ENCODE measurements at places on chromosomes 16 and 17.

- DNase-seq, result no peak
Observed at GRCh38 chr16:59545721-59546120, 811.6 kb upstream of the GOT2 start.

DNA sequence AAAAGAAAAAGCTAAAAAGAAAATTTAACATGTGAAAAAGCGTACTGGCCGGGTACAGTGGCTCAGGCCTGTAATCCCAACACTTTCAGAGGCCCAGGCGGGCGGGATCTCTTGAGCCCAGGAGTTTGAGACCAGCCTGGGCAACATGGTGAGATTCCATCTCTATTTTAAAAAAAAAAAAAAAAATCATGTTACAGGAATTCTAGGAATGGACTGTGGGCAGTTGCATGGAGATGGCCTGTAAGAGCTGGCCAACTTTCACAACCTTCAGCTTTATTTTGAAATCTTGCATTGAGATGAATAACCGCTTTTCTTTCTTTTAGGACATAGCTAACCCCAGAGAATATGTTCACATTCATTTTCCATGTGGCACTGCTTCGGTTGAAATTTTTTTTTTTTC lies 8.2 kb upstream of the CIAO3 start:
- no peak for DNase-seq

DNA sequence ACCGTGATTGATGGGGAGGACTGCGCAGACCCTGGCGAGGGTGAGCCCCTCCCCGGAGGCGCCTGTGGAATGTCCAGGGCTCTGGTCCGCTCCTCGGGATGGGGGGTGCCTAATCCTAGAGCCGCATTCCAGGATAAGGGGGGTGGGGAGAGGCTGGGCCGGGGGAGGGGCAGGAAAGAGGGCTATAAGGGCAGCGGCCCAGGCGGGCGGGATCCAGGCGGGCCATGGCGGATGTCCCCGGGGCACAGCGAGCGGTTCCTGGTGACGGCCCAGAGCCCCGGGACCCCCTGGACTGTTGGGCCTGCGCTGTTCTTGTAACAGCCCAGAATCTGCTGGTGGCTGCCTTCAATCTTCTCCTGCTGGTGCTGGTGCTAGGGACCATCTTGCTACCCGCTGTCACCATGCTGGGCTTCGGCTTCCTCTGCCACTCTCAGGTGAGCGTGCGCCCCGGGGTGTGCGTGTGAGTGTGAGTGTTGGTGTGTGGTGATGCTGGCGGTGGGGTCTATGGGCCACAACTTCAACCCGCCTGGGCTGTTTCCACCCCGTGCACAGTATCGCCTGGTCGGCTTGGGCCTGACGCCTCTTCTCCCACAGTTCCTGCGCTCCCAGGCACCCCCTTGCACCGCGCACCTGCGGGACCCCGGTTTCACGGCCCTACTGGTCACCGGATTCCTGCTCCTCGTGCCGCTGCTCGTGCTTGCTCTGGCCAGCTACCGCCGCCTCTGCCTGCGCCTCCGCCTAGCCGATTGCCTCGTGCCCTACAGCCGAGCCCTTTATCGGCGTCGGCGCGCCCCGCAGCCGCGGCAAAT lies at the start of gene TMEM88:
Gene TMEM88 (plus strand): TSS at position 216 of the 809 bp plus-strand sequence. CDS start 9 bp downstream, at position 225.
- no peak for DNase-seq

DNA sequence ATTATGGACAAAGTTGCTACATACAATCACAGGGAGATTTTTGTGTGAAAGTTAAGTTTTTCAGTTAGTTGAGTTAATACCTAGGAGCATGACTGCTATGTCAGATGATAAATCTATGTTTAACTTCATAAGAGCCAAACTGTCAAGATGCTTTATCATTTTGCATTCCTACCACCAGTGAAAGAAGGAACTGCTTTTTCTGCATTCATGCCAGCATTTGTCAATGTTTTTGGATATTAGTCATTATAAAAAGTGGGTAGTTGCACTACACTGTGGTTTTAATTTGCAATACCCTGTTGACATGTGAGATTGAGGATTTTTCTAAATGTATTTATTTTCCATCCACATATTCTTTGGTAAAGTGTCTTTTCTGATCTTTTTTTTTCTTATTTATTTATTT lies 434.0 kb upstream of the MON1B start:
- DNase-seq, result no peak

DNA sequence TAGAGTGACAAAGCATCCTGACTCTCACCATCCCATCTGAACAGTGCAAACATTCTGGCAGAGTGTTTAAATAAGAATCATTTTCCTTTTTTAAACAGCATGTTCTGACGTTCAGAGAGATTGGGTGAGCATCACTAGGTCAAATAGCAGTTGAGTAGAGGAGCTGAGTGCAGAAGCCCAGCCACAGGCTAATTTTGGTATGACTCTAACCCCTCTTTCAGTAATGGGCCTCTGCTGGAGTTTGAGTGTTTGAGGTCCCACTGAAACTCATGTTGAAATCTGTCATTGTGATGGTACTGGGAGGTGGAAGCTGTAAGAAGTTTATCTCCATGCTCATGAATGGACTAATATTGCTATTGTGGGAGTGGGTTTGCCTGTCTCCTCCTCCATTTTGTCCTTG lies 194.4 kb downstream of the SALL1 start:
- no peak for DNase-seq

- DNase-seq, result no peak
Observed at GRCh38 chr16:18958621-18959029, 25.1 kb upstream of the TMC7 start.

DNA sequence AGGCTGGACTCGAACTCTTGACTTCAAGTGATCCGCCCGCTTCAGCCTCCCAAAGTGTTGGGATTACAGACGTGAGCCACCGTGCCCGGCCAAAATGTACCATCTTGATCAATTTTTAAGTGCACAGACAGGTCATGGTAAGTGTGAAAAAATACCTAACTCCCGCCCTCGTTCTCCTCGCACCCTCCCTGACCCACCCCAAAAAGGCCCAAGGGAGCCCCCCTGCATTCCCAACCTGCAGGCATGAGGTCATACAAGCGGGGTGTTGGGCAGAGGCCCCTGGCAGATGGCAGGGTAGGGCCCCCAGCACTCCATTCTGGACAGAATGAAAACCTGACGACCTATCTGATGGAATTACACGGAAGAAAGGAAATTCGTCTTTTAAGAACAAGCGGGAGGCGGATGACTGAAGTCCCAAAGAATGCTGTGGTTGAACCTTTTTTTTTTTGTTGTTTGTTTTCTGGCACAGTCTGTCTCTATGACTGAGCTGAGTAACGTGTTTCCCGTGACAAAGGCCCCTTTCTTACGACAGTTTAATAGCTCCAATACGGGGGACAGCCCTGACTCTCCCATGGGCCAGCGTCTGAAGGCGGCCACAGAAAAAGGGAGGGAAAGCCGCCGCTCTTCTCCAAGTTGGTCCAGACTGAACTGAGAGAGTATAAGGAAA lies 376.4 kb downstream of the SLC39A11 start:
- DNase-seq, result no peak

GRCh38 chr17:76270127-76270592 lies 5.0 kb downstream of the UBALD2 start:
- DNase-seq, result no peak

DNA sequence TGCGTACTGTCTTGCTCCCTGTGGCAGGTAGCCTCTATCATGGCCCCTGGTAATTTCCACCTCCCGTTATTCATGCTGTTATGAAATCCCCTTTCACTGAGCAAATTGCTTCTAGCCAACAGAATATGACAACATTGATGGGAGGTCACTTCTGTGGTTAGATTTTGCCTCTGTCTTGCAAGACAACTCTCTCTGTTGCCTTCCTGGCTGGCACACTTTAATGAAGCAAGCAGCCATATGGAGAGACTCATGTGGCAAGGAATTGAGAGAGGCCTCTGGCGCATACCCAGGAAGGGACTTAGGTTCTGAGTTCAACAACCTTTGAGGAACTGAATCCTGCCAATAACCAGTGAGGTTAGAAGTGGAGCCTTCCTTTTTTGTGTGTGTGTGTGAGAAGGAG lies 51.8 kb upstream of the GPRC5B start:
- DNase-seq, result no peak

DNA sequence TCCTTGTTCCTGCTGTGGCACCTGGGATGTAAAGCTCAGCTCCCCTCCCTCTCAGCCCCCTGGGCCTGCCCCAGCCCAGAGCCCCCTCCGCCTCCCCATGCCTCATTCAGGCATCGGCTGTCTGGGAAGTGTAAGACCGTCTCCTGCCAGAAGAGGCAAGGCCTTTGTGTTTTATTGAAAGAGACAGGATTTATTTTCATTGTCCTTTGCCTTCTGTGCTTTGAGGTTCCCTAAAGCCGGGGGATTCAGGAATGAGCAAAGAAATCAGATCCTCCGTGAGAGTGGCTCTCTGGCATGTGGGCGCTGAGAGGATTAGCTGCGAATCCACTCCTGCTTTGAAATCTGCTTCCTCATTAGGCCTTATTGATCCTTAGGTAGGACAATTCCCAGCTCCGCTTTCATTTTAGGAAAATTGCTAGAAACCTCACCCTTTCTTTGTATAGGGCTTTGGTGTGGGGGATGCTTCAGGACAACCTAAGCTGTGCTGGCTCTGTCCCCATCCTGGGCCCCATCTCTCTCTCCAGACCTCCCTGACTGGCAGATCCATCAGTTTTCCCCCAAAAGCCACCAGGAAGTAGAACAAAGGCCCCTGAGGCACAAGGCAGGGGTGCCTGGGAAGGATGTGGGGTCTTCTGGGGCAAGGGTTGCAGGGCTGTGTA lies 211.5 kb upstream of the TNRC6C start:
- DNase-seq, result no peak

DNA sequence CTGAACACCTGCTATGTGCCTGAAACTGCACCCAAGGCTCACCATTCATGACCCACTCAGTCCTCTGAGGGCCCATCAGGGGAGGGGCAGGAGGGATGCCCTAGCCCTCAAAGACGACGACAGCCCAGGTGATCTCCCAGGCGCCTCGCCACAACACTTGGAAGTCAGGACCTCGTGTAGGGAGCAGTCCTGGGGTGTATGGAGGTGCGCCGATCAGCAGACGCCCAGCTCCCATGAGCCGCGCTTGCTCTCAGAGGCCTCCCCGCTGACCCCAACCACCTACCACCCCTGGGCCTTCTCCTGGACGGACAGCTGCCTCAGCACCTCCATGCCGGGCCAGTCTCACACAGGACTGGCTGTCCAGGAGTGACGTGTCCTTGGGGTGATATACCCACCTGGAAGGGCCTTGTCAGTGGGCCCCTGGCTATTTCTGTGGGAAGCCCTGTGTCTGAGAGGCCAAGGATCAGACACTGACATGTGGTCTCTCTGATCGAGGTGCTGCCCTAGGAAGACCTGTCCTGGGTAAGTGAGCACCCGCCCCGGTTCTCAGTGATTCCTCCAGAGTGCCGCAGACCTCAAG lies 26.7 kb downstream of the KDM8 start:
- DNase-seq, result no peak

GRCh38 chr16:68823401-68824135 lies 19.8 kb upstream of the TANGO6 start:
- DNase-seq, result no peak

GRCh38 chr16:72917051-72917450 lies 130.9 kb downstream of the ZFHX3 start:
- no peak for DNase-seq

- no peak for DNase-seq
Observed at GRCh38 chr16:72049110-72049509, 5.2 kb upstream of the HP start.

DNA sequence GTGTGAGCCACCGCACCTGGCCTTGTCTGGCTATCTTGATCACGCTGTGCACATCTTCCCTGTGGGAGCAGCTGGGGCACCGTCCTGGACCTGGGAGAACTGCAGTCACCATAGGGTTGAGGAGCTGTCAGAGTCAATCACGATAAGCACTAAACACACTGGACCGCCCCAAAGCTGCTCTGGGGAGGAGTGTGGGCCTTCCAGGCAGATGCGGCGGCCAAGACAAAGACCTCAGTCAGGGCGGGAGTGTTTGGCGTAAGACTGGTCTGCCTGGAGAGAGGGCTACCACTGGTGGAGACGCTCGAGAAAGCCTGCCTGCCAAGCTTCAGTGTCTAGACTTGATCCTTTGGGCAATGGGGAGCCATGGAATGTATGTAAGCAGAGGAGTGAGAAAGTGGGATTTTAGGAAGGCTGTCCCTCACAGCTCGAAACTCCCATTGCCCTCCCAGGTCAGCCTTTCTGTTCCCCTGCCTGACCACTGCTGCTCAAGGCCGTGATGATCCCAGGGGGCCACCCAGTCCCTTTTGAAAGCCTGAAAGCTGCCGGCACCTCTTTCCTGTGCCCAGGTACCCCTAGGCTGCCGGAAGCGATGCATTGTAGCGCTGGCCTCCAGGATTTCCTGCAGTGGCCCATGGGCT lies 29.3 kb upstream of the CIBAR2 start:
- DNase-seq, result no peak

- no peak for DNase-seq
Observed at GRCh38 chr16:9238346-9238745, 146.9 kb downstream of the HAPSTR1 start.

- DNase-seq, result no peak
Observed at GRCh38 chr16:89293276-89294143, 76.0 kb downstream of the ZNF778 start.

GRCh38 chr17:29112771-29113295 lies 67.4 kb downstream of the MYO18A start:
- DNase-seq, result no peak

Data from GM12891 (cell line).